ENCODE measurements at places on chromosomes 2 and 18.

- no peak for DNase-seq
These were observed 51.4 kb downstream of the POMC start for GRCh38 chr2:25116956-25117355.

DNA sequence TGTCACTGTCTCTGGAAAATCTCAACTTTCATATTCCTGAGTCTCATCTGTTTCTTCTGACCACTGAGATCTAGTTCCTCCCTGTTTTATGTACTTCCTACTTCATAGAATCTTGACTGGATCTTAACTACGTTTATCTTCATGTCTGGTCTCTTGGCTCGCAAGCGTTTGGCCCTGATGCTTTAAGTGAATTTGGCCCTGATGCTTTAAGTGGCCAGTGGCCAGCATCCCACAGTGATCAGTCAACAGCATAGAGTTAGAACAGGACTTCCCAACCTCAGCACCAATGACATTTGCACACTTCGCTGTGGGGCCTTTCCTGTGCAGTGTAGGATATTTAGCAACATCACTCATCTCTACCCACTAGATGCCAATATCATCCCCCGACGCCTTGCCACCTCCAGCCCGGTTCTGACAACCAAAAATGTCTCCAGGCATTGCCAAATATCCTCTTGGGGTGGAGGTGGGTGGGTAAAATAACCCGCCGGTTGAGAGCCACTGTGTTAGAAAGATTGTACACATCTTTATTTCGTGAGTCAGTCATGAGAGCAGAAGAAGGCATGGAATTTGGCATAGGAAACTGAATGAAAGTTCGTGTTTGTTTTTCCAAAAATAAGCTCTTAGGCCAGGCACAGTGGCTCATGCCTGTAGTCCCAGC is 12.2 kb downstream of the TM4SF20 start:
- DNase-seq, result no peak

GRCh38 chr2:108278631-108279030 is 10.1 kb upstream of the SULT1C2 start:
- DNase-seq, result no peak

DNA sequence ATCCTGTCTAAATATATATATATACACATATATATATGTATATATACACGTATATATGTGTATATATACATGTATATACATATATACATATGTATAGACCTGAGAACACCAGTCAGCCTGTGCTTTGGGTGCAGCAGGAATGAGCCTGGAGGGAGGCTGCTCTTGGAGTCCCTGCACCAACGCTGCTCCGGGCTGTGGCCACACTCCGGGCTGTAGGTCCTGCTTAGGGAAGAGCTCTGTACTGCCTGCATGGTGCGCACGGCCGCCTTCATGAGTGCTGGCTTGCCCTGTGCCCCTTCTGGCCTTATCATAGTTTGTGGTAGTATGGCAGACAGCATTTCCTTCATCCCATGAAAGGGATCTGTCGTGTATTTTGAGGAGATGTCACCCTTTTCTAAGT is 360.9 kb downstream of the TDRD15 start:
- no peak for DNase-seq

GRCh38 chr18:68429841-68430240 is 285.1 kb downstream of the TMX3 start:
- DNase-seq, result no peak

DNA sequence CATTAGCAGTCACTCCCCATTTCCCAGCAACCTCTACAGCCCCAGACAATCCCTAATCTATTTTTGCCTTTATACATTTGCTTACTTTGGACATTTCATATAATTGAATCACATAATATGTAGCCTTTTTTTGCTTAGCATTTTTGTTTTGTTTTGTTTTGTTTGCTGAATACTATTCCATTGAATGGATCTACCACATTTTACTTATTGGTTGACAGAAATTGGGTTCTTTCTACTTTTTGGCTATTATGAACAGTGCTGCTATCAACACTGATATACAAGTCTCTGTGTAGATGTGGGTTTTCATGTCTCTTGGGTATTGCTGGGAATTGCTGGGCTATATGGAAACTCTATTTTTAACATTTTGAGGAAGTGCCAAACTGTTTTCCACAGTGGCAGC is 7.6 kb downstream of the PTPN18 start:
- DNase-seq, result no peak

- DNase-seq, result no peak
These were observed 38.2 kb upstream of the PNO1 start for GRCh38 chr2:68119504-68119903.

DNA sequence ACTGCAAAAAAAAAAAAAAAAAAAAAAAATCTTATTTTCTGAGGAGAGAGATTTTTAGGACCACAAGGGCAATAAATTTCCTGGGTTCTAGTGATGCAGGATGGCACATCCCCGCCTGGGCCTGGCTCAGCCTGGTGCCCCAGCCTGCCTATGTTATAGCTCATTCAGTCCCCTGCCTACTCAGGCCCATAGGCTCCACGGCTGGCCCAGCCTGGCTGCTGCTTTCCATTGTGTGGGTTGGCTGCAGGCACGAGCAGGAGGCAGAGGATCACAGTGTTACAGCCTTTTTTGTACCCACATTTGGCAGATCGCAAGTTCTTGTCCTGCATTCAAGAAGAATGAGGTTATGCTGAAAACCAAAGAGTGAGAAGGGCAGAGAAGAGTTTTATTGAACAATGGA is 2.8 kb upstream of the SULT6B1 start:
- DNase-seq, result no peak

DNA sequence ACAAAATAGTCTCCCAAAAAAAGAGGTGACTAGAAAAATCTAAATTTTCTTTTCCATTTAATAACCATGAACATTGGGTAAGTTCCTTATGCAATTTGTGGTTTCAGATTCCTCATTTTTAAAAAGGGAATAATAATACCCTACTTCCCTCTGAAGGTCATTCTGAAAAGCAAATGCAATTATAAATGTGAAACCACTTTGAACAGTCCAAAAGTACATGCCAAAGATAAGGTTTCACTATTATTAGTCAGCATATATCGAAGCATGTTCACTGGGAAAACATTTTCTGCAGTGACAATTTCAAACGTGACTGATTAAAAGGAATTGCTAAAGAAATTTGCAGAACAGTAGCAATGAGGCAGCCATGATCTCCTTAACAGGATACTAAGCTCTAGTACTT is 100.1 kb upstream of the RNF152 start:
- DNase-seq, result no peak

GRCh38 chr2:180583441-180584140 is 396.8 kb upstream of the UBE2E3 start:
- no peak for DNase-seq

- DNase-seq, result no peak
These were observed 440.5 kb downstream of the NBAS start for GRCh38 chr2:15120631-15121030.

- DNase-seq, result no peak
These were observed 23.8 kb upstream of the TNFRSF11A start for GRCh38 chr18:62301322-62301721.

DNA sequence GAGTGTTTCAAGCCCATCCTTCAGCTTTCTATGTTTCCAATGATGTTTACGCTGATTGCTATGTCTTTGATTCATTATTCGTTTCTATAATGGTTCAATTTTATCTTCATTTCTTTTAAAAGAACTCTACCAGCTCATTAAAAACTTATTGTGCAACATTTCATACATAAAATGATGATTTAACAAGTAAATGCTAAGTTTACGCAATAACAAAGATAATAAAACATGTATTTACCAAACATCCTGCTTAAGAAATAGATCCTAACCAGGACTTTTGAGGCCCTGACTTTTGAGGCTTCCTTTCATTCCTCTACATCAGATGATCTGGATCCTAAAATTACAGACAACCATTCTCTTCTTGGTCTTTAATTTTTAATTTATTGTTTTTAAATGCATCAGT is 86.5 kb upstream of the DLGAP1 start:
- DNase-seq, result no peak

GRCh38 chr2:213237787-213238186 is 46.5 kb upstream of the SPAG16 start:
- no peak for DNase-seq

GRCh38 chr2:23605236-23605635 is 220.3 kb downstream of the KLHL29 start:
- DNase-seq, result no peak

GRCh38 chr18:67919316-67919715 is 402.8 kb upstream of the DSEL start:
- no peak for DNase-seq

GRCh38 chr2:233385489-233386044 is 31.3 kb downstream of the DGKD start:
- no peak for DNase-seq

- DNase-seq, result no peak
These were observed 495.5 kb upstream of the MYT1L start for GRCh38 chr2:2826621-2827020.

DNA sequence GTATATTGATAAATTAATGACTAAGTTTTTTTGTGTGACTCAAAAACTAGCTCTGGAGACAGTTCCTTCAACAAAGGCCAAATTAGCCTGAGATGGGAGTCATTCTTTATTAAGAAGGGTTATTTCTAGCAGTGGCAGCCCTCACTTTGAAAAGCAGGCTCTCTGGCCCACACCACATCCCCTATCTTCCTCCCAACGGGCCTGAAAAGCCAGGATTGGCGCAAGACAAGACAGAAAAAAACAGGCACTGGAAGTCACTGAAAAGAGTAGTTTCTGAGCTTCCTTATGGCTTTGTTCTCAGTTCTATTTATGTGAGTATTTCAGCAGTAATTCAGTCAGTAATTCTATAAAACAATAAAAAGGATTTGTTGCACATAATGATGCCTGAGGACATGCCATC is 149.0 kb downstream of the LAMA3 start:
- DNase-seq, result no peak

DNA sequence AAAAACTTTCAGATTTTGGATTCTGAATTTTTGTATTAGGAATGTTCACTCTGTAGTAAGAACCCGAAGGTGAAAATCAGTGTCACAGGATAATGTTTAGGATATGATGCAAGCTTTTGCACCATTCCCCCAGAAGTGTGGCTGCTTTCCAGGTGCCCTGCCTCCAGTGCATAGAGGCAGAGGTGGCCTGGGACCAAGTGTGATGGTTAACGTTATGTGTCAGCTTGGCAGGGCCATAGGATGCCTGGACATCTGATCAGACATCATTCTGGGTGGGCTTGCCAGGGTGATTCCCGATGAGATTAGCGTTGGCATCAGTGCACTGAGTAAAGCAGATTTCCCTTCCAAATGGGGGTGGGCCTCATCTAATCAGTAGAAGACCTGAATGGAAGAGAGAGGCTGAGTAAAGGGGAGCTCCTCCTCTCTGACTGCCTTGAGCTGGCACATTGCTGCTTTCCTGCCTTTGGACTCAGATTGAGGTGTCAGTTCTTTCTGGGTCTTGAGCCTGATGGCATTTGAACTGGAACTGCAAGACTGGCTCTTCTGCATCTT is 177.4 kb upstream of the HS6ST1 start:
- no peak for DNase-seq

DNA sequence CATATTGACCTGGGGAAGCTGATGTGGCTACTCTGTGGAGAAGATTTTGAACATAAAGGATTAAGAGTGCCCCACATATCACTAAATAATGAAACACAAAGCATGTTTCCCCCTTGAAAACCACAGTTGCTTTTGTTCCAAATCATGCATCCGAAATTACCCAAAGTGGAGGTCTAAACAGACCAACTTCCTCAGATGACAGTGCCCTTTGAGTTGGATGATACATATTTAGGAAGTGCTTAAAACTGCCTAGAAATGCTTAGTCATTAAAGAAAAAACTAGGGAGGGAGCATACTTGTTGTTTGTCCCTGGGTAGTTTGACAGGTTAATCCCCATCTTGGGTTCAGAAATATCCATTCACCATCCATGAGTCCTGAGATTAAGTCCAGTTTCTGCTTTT is 1070.3 kb downstream of the SUCLG1 start:
- DNase-seq, result no peak

DNA sequence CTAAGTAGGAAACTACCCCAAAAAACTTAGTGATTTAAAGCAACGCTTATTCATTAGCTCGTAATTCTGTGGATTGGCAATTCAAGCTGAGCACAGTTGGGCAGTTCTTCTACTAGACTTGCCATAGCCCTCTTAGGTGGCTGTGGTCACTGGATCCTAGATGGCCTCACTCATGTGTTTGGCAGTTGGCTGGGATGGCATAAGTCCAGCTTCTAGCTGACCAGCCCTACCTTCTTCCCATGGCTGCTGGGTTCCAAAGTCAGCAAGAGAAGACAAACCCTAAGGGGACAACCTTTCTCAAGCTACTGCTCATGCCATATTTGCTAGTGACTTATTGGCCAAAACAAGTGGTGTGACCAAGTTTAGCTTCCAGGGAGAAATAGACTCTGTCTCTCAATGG is 95.3 kb downstream of the COPS8 start:
- no peak for DNase-seq

GRCh38 chr2:225025917-225026571 is 16.2 kb downstream of the DOCK10 start:
- DNase-seq, result no peak

GRCh38 chr2:67437114-67437513 is 40.0 kb downstream of the ETAA1 start:
- DNase-seq, result no peak

GRCh38 chr18:58542426-58543159 is 86.3 kb downstream of the ALPK2 start:
- DNase-seq, result no peak

DNA sequence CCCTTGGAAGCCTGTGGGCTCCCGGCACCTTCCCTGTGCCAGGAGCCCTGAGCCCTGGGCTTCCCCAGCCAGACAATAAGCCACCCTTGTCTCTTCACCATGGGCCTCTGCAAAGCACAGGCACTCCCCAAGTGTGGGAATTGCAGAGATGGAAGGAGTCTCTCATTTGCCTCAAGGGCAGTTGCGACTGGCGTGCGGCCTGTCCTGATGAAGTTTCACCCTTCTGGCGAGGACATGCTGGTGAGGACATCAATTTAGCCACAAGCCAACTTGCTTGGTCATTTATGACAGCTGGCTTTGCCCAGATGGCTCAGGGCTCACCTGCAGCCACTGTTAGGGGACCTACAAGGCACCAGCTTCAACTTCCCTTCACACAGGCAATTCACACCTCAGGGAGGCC is 180.2 kb downstream of the ANAPC1 start:
- no peak for DNase-seq

GRCh38 chr2:206531996-206532543 is 88.7 kb downstream of the ADAM23 start:
- DNase-seq, result no peak

DNA sequence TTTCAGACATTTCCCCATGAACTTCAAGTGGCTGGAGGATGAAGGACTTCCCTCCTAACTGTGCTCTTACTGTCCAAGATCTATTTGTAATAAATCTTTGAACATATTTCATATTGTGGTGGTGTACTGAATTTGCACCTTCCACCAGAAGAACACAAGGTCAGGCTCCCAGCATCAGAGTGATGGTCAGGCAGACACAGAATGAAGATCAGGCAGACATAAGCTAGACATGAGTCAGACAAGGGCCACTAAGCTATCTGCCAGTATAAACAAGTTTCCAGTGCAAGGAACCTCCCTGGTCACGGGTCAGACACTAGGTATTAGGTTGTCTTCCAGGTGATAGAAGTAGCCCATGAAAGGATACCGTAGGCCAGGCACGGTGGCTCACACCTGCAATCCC is 20.0 kb downstream of the AQP12B start:
- no peak for DNase-seq

GRCh38 chr2:235054919-235055318 is 103.1 kb downstream of the SH3BP4 start:
- no peak for DNase-seq

GRCh38 chr2:200795028-200795440 is 16.7 kb upstream of the BZW1 start:
- no peak for DNase-seq
